Activated CD8-positive, alpha-beta T cell treated with anti-CD3 and anti-CD28 coated beads, Interleukin-2, amount 10 ng/mL, durations not matched to agents 7 days and 5 days (primary cell): ENCODE measurements at places on chromosomes 7 and 10.

DNA sequence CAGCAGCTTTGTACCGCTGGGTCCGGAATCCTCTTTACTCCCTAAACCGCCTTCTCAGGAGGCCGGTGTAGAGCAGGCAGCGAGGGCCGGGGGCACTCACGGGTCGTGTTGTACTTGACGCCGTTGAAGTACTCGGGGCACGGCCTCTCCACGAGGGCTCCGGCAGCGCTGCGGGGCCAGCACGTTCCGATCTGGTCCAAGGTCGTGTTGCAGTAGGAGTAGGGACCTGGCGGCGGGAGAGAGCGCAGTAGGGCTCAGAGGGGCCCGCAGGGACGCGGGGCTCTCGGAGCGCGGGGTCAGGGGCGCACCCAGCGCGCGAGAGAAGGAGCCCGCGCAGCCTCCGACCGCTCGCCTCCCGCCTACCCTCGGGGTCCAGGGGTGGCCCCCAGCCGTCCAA lies 443 bp downstream of the CRHR2 start:
- no peak for DNase-seq

DNA sequence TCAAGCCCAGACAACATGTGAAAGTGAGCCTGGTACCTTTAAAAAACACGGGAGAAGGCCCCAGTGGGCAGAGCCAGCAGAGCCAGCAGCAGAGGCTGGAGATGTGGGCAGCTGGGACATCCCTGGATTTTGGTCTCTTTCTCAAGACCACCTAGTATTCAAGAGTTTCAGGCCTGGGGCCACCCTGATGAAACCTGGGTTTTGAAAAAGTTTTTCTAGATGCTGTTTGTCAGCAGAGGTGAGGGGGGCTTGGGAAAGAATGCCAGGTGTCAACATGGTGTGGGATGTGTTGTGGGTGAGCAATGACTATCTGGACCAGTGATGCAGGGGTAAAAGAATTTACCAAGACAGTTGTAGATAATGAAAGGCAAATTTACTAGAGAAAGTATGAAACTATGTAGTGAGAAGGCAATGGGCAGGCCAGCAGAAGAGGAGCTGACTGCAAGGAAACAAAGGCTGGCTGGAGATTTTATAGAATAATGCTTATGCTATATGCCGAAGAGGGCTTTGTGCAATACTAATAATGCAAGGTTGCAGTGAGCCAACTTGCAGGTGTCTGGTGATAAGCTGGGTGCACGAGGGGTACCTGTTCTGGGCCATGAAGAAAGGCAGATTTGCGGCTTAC lies 28.1 kb upstream of the PLEKHA1 start:
- DNase-seq: no peak

GRCh38 chr10:1089017-1089689 lies 33.0 kb downstream of the WDR37 start:
- no peak for DNase-seq

DNA sequence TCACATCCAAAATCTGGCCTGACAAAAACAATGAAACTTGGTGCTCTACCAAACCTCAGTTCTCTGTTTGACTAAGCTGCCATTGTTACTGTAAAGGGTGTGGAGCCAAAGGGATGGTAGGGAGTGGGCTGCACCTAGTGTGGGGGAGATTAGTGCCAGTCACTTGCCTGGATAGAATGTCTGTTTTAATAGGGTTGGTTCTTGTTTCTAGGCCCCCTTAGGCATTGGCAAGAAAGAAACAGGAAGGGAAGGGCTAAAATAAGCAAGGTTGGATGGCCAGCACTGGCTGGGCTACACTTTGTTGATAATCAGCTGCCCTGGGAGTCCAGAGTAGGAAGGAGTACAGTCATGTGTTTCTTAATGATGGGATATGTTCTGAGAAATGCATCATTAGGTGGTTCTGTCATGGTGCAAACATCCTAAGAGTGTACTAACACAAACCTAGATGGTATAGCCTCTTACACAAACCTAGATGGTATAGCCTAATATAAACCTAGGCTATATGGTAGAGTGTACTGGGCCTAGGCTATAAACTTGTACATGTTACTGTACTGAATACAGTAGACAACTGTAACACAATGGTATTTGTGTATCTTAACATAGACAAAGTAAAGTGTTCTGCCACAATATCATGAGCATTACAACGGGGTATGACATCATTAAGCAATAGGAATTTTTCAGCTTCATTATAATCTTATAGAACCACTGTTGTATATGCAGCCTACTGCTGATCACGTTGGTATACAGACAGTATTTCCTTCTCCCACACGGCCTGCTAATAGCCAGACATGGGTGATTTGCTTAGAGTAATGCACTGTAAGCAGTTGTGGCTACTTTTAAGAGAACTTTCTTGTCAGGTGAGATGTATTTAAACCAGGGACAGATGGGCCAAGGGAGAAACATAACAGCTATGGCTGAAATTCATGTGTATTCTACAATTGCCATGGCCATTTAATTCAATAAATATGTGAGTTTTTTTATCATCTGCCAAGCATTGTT lies 15.4 kb downstream of the BBIP1 start:
- no peak for DNase-seq

GRCh38 chr7:39017369-39017915 lies 39.7 kb downstream of the POU6F2 start:
- DNase-seq: no peak

DNA sequence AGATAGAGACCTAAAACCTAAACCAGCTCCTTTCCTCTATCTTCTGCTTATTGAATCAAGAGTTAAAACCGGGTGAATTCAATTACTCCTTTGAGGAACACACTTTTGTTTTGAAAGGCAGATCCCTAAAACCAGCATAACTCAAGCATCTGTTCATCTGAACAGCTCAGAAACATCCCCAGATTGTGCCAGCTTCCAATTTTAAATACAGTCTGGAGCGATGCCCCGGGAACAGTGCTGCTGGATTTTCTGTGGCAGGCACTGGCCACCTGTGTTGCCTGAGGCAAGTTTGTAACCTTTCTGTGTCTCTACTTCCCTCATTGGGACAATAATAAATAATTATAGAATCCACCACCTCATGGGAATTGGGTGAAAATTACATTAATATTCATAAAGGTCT lies 281.4 kb upstream of the NFE2L3 start:
- no peak for DNase-seq

- DNase-seq: no peak
These were observed 23.0 kb upstream of the ITPRID1 start for GRCh38 chr7:31490796-31491314.
